Cardiac muscle cell (in vitro differentiated cells and primary cell): ENCODE measurements at places on chromosomes 13 and 19. TPM values are rescaled to one million over a fixed set of nuclear protein-coding genes. Genes with fewer than 3 reads are reported as not detected.
A peak's percentile ranks its signal among the peaks of the same experiment; 100 is the strongest.

DNA sequence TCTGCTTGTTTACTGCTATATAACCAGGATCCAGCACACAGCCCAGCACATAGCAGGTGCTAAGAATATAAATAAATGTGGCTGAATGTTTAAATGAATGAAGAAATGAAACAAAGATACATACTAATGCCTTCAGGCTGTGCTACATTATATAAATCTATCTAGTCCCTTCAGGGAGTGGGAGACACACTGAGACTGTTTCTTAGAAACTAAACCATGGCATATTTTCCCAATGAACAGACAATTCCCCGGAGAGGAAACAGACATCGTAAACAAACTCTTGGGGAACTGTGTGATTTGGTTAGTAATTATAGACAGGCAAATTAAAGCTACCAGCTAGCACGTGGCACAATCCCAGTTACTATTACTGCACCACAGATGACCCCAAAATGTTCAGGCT lies 9.7 kb upstream of the FEM1A start:
- no peak for DNase-seq

DNA sequence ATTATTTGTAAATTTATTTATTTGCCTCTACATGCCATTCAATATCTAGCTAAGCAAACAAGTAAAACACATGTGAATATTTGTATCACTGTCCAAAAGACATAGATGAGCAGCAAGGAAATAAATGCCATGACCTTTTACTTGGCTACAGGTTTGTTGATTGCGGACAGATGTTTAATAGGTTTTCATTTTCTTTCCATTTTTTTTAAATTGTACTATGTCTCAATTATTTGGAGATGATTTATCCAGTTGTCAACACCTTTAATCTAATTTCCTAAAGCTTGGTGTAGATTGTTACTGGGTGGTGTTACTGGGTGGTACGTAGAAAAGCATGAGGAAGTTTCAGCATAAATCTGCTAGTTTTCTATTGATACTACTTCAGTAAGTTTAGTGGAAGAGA lies 560.6 kb upstream of the SPRY2 start:
- DNase-seq, result no peak

- DNase-seq, result no peak
Observed at GRCh38 chr19:41671486-41671885, 16.6 kb downstream of the CEACAM7 start.

- DNase-seq, result peak; percentile 79
Observed at GRCh38 chr19:31338069-31338776, 11.0 kb downstream of the TSHZ3 start.

- DNase-seq, result no peak
Observed at GRCh38 chr19:3796358-3796757, 10.2 kb upstream of the MATK start.

GRCh38 chr19:1560286-1560882 lies 7.7 kb downstream of the MEX3D start:
- no peak for DNase-seq

DNA sequence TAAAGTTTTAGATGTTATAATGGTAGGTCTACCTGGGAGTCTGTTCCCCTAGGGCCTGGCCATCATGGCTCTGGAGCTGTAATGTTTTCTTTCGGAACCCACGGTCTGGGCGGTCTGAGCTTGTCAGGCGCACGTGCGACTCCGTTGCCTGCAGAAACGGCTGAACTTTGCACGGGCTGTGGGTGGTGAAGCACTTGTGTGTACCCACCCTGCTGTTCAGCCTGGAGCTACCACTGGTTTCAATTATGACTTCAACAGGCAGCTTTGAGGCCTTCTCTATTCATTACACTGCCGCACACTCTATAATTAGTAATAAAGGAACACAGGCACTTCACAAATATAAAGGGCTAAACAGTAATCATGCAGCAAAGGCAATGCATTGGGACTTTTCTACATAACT lies 6.0 kb downstream of the PCDH8 start:
- DNase-seq, result no peak

The STOML3 gene
- not detected in 2 replicates for polyA plus RNA-seq

DNA sequence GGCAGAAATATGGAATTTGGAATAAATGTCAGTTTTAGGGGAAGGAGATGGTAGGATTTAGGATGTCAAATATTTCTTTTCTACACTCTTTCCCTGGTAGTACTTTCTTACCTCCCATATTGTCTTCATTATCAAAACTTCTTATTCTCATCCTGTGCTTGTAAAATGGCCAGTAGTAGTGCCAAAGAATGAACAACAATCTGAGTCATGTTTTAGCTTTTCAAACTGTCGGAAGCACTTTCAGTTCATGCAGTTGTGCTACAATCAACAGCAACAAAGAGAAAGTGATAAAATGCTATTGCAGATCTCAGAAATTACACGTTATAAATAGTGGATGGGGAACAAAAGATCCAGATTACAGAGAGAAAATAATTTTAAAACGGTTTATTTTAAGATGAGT lies 193.7 kb upstream of the RXFP2 start:
- DNase-seq, result no peak

The ZNF880 gene
- 19.5 and 24.7 TPM in 2 replicates for polyA plus RNA-seq

The TARM1 gene
- not detected in 2 replicates for polyA plus RNA-seq

DNA sequence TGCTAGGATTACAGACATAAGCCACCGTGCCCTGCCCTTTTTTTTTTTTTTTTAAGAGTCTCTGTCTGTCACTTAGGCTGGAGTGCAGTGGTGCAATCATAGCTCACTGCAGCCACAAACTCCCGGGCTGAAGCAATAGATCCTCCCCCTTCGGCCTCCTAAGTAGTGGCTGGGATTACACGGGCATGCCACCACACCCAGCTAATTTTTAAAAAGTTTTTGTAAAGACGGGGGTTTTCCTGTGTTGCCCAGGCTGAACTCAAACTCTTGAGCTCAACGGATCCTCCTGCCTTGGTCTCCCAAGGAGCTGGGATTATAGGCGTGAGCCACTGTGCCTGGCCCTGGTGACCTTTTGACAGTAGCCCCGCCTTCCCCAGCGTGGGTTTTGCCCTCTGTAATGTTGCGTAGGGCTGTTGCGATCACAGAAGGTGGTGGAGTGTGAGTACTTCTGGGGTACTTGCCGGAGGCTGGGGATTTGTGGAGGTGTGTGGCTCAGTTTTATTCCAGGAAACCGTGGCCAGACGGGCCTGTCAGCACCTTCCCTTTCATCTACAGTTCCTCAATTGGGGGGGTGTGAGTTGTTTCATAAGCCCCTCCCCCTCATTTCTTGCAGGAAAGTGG lies 11.6 kb upstream of the RETN start:
- DNase-seq, result no peak

- DNase-seq, result peak; percentile 52
Observed at GRCh38 chr13:73000027-73000674, 58.7 kb upstream of the KLF5 start.

GRCh38 chr13:21529146-21529893 lies 70.2 kb upstream of the ZDHHC20 start:
- no peak for DNase-seq

- DNase-seq, result no peak
Observed at GRCh38 chr19:41288673-41289530, 21.1 kb upstream of the CCDC97 start.

The ZNF808 gene
- polyA plus RNA-seq, result 6.2 and 11.3 TPM in 2 replicates

DNA sequence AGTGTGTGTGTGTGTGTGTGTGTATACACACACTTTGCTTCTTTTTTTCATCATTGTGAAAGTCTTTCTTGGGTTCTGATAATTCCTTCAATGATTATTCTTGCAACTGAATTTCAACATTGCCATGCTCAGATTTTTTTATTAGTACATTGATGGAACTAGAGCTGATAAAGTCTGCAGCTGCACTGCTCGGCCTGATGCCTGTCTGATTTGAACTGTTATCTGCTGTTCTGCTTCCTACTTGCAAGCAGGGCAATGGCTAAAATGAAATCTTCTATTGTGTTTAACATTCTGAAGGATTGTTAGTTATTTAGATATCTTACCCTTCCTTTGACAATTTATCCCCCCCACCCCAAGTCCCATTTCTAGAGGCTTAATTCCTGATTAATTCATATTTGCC lies 61.3 kb downstream of the OLFM4 start:
- DNase-seq, result no peak

GRCh38 chr13:30033681-30034457 lies 183.5 kb upstream of the UBL3 start:
- peak; percentile 42 for DNase-seq

- no peak for DNase-seq
Observed at GRCh38 chr13:31940076-31940475, 91.5 kb upstream of the FRY start.

DNA sequence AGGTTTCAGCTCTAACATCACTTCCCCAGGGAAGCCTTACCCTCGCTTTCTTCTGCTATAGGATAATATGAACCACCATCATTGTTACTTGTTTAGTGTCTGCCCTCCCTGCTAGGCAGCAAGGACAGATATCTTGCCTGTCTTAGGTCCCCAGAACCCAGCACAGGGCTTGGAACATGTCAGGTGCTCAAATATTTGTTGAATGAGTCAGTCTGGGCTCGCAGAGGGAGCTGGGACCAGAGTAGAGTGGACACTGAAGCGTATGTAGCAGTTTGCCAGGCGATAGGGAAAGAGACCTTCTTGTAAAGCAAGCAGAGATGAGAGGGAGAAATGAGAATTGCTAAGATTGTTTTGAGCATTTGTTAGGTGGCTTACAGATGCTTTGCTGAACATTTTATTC lies 11.7 kb downstream of the BCKDHA start:
- DNase-seq, result peak; percentile 52

DNA sequence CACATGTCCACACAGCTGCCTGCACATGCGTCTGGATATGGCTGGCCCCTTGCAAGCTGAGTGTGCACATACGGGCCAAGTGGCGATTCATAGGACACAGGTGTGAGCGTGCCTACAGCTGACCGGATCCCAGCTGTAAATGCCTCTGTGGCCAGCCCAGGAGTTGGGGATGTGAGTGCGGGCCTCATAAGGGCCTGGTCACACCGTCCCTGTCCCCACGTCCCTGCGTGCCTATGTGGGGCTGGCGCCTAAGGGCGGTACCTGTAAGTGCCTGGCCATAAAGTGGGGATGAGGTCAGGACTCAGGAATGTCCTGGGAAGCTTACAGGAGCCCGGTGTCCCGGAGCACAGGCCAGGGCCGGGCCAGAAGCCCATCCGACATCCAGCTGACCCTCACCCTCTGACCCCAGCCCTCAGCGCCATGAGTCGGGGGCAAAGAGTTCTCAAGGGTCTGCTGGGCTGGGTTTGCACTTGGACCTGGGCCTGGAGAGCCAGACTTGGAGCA lies 1.3 kb upstream of the ARHGAP45 start:
- peak; percentile 37 for DNase-seq

- DNase-seq, result no peak
Observed at GRCh38 chr13:76656056-76656455, 230.1 kb downstream of the KCTD12 start.

The LRRC25 gene
- polyA plus RNA-seq, result not detected in 2 replicates

DNA sequence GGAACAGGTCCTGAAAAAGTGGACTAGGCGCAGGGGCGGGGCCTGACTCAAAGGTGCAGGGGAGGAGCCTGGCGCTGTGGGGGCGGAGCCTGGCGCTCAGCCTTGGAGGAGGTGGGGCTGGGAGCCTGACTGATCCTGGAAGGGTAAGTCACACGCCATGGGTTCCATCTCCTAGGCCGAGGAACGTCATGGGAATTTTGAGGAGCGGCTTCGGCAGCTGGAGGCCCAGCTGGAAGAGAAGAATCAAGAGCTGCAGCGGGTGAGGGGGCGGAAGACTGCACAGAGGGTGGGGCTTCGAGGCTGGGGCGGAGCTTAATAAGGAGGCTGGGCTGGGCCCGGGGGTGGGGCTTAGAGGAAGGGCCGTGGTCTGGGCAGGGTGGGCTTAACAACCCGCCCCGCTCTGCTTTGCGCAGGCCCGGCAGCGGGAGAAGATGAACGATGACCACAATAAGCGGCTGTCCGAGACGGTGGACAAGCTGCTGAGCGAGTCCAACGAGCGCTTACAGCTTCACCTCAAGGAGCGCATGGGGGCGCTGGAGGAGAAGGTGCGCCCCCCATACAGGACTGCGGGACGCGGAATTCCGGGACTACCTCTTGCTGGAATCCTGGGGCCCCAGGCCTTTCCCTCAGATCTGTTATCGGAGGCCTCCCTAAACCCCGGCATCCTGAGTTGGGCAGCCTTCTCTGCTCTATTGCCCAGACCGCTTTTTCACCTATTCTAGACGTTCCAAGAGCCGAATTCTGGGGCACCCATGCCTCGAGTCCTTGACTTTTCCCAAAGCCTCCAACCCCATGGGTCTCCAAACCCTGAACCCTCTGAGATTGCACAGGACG lies 14.5 kb downstream of the PPFIA3 start:
- DNase-seq, result peak; percentile 33

DNA sequence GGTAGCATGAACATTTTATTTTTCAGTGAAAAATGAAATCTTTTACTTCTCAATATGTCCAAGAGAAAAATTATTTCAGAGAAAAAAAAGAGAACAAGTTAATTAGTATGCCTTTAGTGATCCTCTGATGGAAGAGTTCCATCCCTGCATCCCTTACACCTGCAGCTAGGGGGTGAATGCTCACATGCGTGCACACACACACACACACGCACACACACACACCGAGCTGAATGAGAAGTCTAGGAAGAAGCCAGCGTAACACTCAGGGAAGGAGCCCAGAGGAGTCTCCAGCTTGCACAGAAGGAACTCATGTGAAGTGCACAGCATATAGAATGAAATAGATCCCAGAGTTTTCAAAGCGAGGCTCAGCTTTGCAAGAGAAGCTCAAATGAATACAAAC lies 510.5 kb downstream of the IRS2 start:
- DNase-seq, result no peak

DNA sequence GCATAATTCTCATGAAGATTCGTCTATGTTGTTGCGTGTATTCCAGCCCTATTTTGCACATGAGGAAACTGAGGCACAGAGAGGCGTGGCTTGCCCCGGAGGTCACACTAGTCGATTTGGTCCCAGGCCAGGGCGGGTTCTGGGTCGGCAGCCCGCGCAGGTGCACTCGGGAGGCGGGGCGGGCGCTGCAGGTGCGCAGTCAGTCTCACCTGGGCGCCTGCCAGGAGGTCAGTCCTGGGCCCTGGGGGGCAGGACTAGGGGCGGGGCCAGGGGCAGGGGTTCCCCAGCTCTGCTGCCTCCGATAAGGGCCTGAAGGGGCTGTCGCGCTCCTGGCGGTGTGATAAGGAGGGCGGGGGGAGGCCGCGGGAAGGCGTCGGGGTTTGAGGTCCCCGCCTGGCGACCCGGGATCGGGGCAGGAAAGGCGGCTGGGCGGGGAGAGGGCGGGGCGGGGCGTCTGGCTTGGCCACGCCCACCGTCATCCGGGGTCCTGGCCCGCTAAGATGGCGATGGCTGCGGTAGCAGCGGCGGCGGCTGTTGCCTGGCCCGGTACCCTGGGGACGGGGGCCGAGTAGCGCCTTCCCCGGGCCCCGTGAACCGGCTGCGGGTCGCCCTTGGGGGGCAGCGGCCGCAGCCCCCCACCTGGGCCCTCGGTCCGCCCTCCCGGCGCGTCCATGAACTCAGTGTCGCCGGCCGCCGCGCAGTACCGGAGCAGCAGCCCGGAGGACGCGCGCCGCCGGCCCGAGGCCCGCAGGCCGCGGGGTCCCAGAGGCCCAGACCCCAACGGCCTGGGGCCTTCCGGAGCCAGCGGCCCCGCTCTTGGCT lies at the start of gene ATG4D:
ATG4D (plus strand) TSS at position 485 of the 822 bp plus-strand sequence; CDS start at position 672, 187 bp downstream.
- peak; percentile 78 for DNase-seq

The SPTBN4 gene
- polyA plus RNA-seq, result 0.32 and 4.6 TPM in 2 replicates

DNA sequence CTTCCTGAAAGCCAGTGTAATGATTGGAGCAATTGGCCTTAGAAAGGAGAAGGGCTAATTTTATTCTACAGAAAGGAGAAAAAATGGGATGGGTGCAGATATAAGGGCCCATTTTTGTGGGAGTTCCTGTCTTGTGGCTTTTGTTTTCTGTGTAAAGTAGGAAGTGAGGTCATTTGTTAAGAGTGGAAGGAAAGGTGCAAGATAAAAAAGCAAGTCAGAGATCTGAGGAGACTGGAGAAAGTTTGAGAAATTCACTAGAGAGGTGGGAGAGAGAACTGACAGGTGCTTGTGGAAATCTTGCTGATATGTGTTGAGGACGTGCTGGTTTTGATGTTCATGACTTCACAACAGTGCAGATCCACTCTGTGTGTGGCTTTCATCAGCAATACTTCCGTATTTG lies 349.4 kb downstream of the DLEU7 start:
- DNase-seq, result no peak

The CYP2A6 gene
- polyA plus RNA-seq, result 0.25 TPM in 1 of 2 replicates, not detected in the other
